Effector memory CD8-positive, alpha-beta T cell (primary cell): ENCODE measurements at places on chromosomes 16 and 17.

DNA sequence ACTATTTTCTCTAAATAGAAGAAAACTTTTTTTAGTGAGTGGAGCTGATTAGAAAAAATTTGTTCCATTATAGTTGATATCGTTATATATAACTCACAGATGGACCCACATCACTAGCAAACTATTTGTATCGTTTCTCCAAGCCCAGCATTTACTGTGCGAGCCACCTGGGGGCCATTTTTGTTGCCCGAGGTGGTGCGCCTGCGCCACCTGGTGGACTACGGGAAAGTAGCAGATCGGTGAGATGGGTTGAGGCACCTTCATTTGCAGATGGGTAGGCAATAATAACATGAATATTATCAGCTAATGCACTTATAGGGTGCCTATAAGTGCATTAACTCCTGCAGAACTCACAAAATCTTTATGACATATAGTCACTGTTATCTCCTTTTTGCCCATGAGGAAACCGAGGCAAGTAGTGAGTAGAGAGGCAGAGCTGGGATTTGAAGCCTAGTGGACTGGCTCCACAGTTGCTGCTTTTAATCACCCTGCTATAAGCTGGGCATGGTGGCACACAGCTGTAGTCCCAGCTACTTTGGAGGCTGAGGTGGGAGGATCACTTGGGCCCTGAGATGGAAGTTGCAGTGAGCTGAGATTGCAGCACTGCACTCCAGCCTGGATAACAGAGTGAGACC, 23.2 kb upstream of the NTN1 start:
- H3K27me3 ChIP-seq: peaks cover 30% of the 10 kb centered on the region
- peaks cover 4% of the 10 kb centered on the region for H3K36me3 ChIP-seq

DNA sequence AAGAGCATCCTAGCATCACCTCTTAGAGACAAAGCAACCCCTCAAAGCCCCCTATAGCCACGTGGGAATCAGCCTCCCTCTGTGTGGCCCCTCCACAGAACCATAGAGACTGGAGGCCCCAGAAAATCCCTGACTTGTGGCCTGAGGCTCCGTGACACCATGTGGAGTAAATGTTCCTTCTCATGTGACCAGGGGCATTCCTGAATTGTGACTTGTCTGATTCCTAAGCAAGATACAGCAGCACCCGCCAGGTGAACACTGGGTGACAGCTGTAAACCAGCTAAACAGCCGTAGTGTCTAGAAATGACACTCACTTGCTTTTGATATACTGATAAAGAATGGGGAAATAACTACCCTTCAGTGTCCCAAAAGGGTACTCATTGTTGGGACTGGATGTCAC, 79.0 kb downstream of the DYNLRB2 start:
- H3K4me3 ChIP-seq: no peak overlapping the region
- H3K36me3 ChIP-seq: no peaks in the 10 kb centered on the region
- H3K4me1 ChIP-seq: no peaks in the 10 kb centered on the region
- no peaks in the 10 kb centered on the region for H3K27me3 ChIP-seq

DNA sequence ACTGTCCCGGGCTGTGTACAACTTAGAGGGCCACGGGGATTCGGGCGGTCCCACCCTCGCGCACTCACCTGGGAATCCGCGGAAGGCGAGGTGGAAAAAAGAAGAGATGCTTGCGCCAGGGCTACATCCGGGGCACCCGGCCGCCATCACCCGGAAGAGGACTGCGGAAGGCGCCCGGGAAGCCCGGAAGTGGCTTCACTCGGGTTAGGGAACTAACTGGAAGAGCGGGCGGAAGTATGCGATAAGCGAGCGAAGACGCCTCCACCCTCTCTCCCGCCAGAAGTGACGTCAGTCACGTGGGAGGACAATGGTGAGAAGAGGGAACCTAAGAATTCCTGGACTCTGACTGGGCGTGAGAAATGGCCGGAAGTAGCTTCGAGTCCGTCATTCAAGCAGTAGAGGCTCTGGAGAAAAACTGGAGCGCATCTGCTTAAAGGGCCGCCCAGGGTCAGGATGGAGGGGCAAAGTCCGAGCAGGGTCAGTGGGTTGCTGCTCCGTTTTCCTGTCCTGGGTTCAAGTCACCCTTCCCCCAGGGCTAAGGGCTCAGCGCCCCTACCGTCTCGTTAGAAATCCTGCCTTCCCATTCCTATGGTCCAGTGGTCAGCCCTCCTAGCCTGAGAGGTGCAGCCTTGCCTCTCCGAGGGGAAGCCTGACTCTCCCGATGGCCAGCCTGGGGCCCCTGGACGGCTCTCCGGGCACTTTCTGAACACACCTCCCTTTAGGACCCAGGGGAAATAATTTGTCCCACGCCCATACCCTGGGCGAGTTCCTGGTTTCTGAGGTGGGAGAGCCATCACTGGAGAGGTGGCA, at the start of gene CD2BP2:
Gene CD2BP2, minus strand, starts transcription at position 165 of the 810 bp plus-strand sequence. CDS start 627 bp downstream, outside the sequence.
- no peaks in the 10 kb centered on the region for H3K27me3 ChIP-seq
- H3K4me1 ChIP-seq: peaks cover 37% of the 10 kb centered on the region
- peak; percentile 73 for DNase-seq
- peak within 1 kb of the TSS; percentile 92 for H3K4me3 ChIP-seq
- peaks cover 40% of the 10 kb centered on the region for H3K36me3 ChIP-seq
- peak within 1 kb of the TSS; percentile 98 for H3K27ac ChIP-seq

GRCh38 chr16:52528393-52529065, 18.4 kb downstream of the TOX3 start:
- H3K4me1 ChIP-seq: no peaks in the 10 kb centered on the region
- no peaks in the 10 kb centered on the region for H3K27me3 ChIP-seq
- no peaks in the 10 kb centered on the region for H3K36me3 ChIP-seq
- H3K4me3 ChIP-seq: no peak overlapping the region
- DNase-seq: no peak

DNA sequence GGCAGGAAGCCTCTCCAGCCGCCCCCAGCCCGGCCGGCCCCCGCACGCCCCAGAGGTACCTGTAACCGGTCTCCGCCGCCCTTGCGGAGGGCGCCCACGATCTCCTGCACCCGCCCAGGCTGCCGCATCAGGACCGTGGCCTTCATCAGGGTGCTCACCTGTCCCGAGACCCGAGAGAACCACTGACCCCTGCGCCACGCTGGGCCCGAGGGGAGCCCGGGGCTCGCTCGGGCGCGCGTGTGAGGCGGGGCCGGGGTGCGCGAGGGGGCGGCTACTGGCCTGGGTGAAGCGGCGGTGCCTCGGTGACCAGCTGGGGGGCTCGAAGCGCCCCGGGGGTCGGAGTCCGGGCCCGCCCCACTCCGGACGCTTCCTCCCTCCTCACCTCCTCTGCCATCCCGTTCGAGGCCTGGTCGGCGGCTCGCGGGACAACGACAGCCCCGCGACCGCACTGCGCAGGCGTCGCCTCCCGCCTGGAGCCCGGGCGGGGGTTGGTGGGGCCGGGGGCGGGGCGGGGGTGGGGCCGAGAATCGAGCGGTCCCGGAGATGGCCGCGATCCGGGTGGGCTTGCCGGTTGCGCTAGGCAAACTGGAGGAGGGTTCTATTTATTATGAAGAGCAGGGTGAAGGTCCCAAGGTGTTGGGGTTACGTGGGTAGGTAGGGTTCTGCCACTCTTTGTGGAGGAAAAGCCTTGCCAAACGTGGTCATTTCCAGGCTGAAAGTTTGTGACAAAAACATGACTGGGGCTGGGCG, at the start of gene NT5C3B:
Gene NT5C3B, minus strand, starts transcription at position 433 of the 750 bp plus-strand sequence. Its CDS starts 39 bp downstream, at position 394.
- H3K36me3 ChIP-seq: peaks cover 7% of the 10 kb centered on the region
- peak within 1 kb of the TSS; percentile 80 for H3K4me3 ChIP-seq
- DNase-seq: peak; percentile 23
- H3K27ac ChIP-seq: peak within 1 kb of the TSS; percentile 35

- DNase-seq: no peak
- H3K27ac ChIP-seq: no peak overlapping the region
- H3K36me3 ChIP-seq: peaks cover 21% of the 10 kb centered on the region
- H3K4me3 ChIP-seq: no peak overlapping the region
- H3K4me1 ChIP-seq: peaks cover 22% of the 10 kb centered on the region
Measured at GRCh38 chr17:43372273-43372911, 26.4 kb upstream of the ARL4D start.

DNA sequence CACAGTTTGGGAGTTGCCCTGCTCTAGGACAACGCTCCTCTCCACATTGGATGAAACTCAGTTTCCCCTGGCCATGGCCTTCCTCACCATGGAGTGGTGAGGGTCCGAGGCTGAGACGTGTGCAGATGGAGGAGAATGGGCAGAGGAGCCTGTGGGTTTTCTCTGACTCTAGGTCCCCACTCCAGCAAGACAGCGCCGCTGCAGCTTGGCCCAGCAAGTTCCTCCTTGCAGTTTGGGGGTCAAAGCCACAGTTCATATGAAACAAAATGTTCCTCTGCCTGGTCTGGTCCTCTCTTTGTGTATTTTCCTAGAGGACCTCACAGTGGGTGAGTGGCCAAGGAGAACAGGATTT, 2.3 kb downstream of the C16orf54 start:
- peaks cover 79% of the 10 kb centered on the region for H3K36me3 ChIP-seq
- no peaks in the 10 kb centered on the region for H3K27me3 ChIP-seq
- DNase-seq: no peak
- H3K4me1 ChIP-seq: peaks cover 70% of the 10 kb centered on the region
- peak overlapping the region; percentile 87 for H3K4me3 ChIP-seq

DNA sequence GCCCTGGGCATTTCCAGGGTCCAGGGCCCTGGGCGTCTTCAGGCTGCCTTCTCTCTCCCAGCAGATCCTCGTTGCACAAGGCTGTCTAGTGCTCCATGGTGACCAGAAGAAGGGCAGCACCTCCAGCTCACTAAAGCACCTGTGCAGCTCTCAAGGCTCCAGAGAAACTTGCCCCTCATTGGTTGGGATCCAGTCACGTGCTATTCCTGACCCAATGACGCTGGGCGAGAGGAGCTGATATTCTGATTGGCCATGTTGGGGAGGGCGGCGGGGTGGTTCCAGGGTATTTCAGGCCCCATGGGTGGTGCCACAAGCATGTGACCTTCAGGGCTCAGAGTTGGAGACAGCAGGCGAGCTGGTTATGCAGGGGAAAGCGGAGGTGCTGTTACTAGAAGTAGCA, 309.1 kb downstream of the TOX3 start:
- H3K27me3 ChIP-seq: no peaks in the 10 kb centered on the region
- no peaks in the 10 kb centered on the region for H3K36me3 ChIP-seq
- H3K27ac ChIP-seq: no peak overlapping the region
- H3K4me1 ChIP-seq: no peaks in the 10 kb centered on the region

DNA sequence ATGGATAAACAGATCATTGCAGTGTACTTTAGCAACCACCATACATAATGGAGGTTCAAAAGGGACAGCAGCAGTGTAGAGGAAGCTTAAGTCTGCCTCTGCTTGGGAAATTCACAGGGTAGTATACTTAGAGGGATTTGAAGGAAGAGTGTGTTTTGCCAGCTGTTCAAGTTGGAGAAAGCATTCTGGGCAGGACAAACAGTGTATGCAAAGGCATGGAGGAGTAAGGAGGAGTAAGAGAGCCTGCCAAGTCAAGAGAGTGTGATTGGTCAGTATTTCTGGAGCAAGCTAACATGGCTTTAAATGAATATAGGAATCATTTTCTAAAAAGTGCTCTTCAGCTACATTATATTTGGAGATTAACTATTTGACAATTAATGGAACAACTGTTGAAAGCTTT, 22.9 kb upstream of the PHAF1 start:
- H3K27ac ChIP-seq: no peak overlapping the region
- no peaks in the 10 kb centered on the region for H3K27me3 ChIP-seq
- H3K4me3 ChIP-seq: no peak overlapping the region
- H3K36me3 ChIP-seq: peaks cover 20% of the 10 kb centered on the region
- H3K4me1 ChIP-seq: peaks cover 4% of the 10 kb centered on the region
- DNase-seq: no peak

- DNase-seq: no peak
- H3K27ac ChIP-seq: no peak overlapping the region
- no peaks in the 10 kb centered on the region for H3K36me3 ChIP-seq
Measured at GRCh38 chr17:30354701-30355100, 20.8 kb upstream of the TMIGD1 start.

DNA sequence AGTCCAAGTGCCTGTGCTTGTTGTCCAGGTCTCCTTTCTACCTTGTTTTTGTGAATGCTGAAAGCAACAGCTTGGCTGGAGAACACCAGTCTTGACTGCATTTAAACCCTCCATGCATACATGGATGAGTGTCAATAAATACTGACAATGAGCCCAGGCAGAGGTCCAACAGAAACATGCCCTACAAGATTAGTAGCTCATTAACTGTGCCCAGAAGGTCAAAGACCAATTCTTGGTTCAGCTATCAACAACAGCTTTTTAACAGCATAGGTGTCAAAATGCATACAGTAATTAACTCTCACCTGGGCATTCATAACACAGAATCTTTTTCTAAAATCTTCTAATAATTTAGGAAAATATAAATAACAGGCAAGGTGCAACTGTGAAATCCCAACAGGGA, 63.2 kb downstream of the N4BP1 start:
- no peaks in the 10 kb centered on the region for H3K27me3 ChIP-seq
- H3K36me3 ChIP-seq: peaks cover 76% of the 10 kb centered on the region
- no peak for DNase-seq
- no peak overlapping the region for H3K4me3 ChIP-seq
- peak overlapping the region; percentile 44 for H3K27ac ChIP-seq
